ENCODE measurements at places on chromosomes 4 and X.

DNA sequence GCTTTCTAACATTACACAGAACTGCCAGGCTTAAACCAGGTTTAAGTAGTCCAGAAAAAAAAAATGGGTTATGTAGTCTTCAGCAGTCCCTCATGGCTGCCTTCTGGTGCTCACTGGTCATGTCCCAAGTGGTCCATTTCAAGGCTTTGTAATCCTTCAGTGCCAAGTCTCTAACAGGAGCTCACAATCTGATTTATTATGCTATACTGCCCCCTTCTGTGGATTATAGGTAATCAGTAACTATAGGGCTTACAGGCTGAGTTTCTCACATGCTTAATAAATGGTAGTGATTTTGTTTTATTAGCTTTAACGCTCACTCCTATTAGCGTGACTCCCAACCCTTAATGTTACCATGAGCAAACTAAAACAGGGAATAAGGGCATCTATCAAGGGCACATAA is 92.5 kb upstream of the EDA2R start:
- DNase-seq = peak; percentile 10

DNA sequence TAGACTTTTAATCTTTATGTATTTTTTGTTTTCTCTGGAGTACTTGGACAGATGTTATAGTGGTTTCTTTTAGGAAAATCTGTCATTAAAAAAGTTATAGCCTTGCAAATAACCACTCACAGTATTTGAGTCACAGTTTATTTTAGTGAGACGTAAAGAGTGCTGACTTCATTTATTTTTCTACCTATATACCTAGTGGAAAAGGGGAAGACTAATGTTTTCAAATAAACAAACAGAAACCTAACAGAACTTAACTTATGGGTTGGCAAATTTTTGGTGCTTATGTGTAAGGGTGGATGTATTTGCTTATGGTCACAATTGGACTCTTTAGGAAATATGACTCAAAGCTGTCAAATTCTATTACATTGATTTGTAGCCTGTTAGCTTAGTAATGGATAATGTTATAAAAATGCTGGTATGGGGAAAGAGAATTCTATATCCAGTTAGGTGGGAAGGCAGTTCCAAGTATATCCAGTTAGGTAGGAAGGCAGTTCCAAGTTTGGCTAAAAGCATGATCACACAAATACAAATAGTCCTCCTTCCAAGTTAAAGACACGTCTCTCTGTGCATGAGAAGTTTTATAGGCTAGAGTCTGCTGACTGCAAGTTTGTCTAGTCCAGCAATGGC is 61.9 kb downstream of the SLC9A6 start:
- DNase-seq = no peak

DNA sequence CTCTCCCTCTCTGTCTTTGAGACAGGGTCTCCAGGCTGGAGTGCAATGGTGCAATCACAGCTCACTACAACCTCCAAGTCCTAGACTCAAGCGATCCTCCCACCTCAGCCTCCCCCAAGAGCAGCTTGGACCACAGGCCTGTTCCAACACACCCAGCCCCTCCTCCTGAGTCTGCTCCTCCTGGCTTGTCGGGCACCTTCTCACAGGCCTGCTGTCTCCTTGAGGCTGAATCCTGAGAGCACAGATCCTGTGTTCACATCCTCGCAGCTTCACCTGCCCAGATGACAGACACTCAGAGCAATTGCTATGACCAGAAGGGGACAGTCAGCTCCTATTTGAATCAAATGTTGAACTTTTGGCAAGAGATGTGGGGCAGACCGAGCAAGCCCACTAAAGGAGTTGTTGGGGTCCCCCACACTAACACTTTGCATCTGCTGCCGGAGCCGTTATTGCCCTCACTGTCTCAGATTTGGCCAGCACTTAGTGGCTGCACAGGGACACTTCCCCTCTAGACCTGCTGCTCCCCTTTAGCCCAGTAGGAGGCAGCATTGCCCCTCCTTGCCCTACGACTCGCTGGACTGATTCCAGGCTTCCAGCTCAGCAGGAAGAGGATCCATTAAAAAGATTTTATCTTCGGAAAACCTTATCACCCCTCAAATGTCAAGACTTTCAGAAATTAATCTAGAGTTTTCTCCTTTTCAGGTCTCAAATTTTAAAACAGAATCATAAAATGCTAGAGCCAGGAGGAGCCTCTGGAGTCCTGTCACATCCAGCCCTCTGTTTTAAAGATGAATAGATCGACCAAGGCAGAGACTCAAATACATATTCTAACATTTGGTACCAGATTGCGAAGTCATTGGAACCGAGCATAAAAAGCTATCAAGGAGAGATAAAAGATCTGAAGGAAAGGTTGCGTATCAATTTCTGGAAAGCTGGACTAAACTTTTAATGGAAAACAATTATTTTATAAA is 113.7 kb downstream of the USP46 start:
- DNase-seq = peak; percentile 13

- no peak for DNase-seq
Measured at GRCh38 chr4:63814171-63814964, 594.9 kb downstream of the TECRL start.

DNA sequence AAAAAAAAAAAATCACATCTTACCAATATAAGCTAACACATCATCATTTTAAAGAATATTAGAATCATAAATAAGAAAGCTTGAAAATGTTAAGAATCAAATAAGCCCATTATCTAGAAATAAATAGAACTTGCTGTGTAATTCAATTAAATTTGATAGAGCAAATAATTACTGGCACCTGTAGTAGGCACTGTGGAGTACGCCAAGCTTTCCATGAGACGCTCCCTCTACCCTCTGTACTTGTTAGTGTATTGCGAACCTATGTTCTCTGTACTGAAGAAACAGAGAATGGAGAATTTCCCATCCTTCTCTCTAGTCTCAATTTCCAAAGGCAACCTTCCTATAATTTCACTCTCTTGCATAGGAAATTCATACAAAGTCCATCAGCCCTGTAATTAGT is 61.7 kb upstream of the HAND2 start:
- no peak for DNase-seq

- no peak for DNase-seq
Measured at GRCh38 chrX:119150163-119151050, 22.8 kb upstream of the KIAA1210 start.

DNA sequence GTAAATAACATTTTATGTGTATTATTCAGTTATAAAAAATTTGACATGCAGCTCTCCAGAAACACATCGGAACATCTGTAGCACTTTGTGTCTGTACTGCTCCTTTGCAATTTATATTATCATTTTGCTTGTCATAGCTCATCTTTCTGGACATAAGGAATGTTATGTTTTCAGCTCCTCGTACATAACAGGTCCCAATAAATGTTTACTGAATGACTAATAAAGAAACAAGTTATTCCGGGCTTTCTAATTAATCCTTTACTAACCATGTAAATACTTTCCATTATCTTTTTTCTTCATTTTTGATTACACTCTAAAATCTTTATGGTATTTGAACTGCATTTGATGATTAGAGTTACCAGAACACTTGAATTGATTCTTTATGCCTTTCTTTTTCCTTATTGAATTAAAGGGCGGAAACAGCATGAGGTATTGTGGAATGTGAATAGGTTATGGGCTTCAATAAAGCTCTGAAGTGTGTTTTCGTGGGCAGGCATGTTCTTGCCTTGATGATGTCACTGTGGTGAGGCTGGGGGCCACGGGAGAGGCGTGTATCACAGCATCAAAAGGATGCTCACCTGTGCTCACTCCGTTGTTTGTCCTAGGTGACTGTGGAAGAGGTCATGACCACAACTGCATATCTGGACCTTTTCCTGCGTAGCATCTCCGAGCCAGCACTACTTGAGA is 131.6 kb downstream of the GATB start:
- DNase-seq = no peak

DNA sequence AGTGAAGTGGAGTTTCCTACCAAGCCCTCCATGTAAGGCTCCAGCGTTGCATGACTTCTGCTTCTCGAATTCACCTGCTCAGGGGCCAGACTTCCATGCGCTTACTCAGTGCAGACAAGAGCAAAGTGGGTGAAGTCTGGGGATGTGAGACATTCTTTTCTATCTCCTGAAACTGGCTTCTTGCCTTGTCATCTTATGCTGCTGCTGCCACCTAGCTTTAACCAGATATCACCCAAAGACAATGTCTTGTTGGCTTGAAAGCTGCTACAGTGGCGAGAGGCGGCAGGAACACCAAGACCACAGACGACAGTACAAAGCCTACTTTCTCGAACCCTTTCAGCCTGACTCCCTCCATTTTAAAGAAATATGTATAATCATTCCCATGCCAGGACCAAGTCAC is 103.6 kb upstream of the ADGRG2 start:
- no peak for DNase-seq

DNA sequence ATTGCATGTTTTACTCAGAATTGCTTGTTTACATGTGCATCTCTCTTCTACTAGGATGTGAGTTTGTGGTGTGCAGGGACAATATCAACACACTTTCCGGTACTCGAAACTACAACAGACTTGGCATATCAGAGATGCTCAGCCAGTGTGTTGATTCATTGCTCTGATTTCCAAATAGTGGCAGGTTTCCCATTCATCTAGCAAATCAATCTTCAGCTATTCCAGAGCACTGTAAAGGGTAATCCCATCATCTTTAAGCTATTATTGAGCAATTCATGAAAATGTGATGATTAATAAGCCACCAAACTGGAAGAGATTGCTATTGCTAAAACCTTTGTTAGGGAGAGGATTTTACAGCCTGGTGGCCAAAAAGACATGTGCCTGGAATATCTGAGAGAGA is 574.2 kb upstream of the CPEB2 start:
- no peak for DNase-seq

All from skeletal muscle cell (primary cell).